T-helper 17 cell (primary cell): ENCODE measurements at places on chromosomes 1 and 21.

GRCh38 chr1:154786804-154787570 is 83.1 kb downstream of the KCNN3 start:
- DNase-seq: no peak

GRCh38 chr1:208475449-208475848 is 231.3 kb upstream of the PLXNA2 start:
- no peak for DNase-seq

- DNase-seq: no peak
Measured at GRCh38 chr1:74690909-74691308, 17.3 kb upstream of the ERICH3 start.

- DNase-seq: no peak
Measured at GRCh38 chr1:115185336-115185735, 96.0 kb upstream of the TSPAN2 start.

- DNase-seq: peak; percentile 71
Measured at GRCh38 chr1:109546311-109547109, 1.9 kb upstream of the GNAI3 start.

GRCh38 chr1:223628233-223629125 is 37.0 kb downstream of the CAPN8 start:
- DNase-seq: peak; percentile 29

- DNase-seq: no peak
Measured at GRCh38 chr1:110084227-110085078, 14.0 kb upstream of the ALX3 start.

DNA sequence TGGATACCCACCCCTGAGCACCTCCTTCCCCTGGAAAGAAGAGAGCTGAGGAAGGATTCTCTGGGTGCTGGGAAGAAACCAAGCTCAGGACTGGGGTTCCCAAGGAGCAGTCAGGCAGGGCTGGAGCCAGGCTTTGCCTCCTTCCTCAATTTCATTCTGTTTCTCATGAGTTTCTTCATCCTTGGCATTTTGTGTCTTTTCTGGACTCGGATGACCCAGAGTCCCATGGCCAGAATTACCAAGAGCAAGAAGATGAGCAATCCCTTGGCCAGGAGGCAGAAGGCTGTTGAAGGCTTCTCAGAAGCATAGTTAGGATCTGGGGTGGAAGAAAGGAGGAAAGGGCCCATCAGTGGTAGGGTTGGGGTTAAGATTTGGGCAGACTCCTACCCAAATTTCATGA is 2.5 kb downstream of the SLAMF9 start:
- DNase-seq: no peak

DNA sequence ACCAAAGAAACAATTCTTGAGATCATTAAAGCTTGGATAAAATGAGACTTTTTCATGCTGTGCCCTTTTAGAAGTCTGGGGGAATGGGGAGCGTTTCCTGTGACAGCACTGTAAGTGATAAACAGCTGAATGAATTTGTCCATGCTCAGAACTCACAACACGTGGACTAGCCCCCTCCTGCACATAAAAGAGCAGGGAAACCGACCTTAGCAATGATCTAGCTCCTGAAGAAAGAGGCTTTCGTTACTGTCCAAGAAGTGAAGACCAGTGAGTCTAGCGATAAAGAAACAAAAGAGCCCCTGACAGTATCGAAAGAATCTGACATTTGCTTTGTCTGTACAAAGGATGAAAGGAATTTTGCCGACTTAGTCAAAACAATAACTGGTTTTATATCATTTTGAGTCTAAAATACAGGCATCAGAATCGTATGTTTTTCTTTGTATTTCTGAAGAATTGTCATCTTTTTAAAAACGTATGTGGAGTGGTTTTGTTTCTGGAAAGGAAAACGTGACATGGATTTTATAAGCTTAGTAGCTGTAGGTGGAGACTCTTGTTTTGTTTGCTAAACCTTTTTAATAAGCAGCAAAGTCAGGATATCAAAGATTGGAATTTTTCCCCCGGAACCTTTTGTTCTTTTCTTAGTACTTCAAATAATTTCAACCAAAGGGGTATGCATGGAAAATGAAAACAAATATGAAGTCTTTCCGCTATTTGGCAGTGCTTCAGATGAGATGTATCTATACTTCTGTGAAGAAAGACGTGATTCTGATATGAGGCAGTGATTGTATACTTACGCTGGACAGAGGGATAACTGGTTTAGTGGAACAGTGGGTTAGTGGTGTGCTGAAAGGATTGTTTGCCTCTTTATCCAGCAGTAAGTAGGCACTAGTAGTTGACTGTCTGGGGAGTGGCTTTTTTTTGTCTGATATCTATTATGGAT is 61.0 kb downstream of the MAST2 start:
- DNase-seq: no peak

DNA sequence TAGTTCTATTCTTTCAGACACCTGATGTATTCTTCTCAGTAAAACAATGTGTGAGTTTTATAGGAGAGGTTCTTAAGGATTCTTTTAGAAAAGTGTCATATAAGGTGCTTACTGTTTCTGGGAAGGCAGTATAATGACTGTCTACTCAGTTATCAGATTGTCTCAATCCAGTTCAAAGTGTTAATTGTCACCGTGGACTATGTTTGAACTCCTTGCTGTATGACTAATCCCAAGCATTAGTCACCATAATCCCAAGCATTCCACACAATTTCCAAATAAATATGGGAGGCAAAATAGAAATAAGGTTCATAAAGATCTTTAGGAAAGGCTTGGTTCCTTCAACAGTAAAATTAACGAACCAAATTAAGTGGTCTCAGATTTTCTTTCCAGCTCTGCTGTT is 342.1 kb upstream of the NR5A2 start:
- no peak for DNase-seq

DNA sequence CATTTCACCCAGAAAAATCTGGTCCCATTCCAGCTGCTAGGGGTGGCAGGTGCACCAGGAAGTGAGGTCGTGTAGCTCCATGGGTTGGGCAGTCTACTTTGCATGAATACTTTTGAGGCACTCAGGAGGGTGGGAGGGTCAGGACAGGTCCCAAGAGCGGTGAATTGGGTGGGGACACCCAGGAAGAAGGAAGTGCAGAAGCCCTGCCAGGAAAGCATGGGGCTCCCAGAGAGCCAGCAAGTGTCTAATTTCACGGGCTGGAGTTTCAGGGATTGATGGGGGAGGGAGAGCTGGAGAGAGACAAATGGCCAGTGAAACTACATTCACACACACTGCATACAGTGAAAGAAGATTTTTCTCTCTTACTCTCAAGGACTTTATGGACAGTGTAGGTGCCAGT is 137.8 kb downstream of the GALNT2 start:
- no peak for DNase-seq

DNA sequence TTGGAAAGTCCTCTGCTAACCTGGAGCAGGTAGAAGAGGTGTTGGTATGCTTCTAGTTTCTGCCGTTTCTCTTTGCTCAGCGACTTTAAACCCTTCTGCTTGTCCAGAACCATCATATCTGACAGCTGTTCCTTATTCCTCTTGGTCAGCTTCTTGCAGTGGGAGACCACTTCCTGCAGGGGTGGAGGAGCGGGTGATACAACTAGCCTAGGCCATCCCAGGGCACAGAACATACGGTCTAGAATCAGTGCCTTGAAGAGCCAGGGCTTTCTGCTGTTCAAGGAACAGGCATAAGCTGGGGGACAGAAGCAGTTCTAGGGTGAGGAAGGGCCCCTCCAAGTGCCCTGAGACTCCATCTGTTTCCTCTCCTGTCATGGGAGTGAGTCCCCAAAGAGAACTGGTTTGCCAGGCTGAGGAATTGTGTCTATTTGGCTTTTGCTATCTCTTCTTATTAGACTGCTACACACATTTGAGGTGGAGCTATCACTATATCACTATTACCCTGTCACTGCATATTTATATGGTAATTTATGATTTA is 32.5 kb downstream of the IQGAP3 start:
- no peak for DNase-seq

- DNase-seq: no peak
Measured at GRCh38 chr1:6157132-6157527, 23.0 kb downstream of the CHD5 start.
